ENCODE measurements at places on chromosomes 3 and 15. TPM values are rescaled to one million over a fixed set of nuclear protein-coding genes. Genes with fewer than 3 reads are reported as not detected.

GRCh38 chr3:22980346-22980745, 222.8 kb upstream of the UBE2E2 start:
- no peak overlapping the region for H3K27ac ChIP-seq
- H3K27me3 ChIP-seq: 0 out of 2 replicates have a peak, but pooled peaks cover 9% of the 10 kb centered on the region
- no peaks in the 10 kb centered on the region for H3K4me1 ChIP-seq
- no peak for DNase-seq

GRCh38 chr3:14771593-14772497, 46.9 kb upstream of the FGD5 start:
- H3K36me3 ChIP-seq: no peaks in the 10 kb centered on the region
- no peak overlapping the region for H3K4me3 ChIP-seq
- DNase-seq: no peak
- no peak overlapping the region for H3K27ac ChIP-seq

DNA sequence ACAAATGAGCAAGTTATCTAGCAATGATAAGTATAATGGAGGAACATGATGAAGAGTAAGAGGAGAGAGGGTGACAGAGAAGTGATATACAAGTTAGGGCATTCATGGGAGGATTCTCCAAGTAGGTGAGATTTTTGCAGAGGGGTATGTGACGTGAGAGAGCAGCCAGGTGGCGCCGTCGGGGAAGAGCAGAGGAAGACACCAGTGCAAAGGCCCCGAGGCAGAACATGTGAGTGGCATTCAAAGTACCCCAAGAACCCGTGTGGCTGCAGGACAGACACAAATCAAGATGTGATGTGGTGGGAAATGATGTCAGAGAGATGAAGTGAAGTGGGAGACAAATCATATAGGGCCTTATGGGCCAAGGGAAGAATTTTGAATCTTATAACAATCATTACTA, 81.8 kb upstream of the GRM7 start:
- no peaks in the 10 kb centered on the region for H3K36me3 ChIP-seq
- H3K27ac ChIP-seq: no peak overlapping the region
- H3K4me1 ChIP-seq: no peaks in the 10 kb centered on the region
- peak; percentile 3 for DNase-seq

- H3K27ac ChIP-seq: no peak overlapping the region
- no peak for DNase-seq
- no peaks in the 10 kb centered on the region for H3K27me3 ChIP-seq
Measured at GRCh38 chr3:170012683-170013400, 25.0 kb upstream of the GPR160 start.

DNA sequence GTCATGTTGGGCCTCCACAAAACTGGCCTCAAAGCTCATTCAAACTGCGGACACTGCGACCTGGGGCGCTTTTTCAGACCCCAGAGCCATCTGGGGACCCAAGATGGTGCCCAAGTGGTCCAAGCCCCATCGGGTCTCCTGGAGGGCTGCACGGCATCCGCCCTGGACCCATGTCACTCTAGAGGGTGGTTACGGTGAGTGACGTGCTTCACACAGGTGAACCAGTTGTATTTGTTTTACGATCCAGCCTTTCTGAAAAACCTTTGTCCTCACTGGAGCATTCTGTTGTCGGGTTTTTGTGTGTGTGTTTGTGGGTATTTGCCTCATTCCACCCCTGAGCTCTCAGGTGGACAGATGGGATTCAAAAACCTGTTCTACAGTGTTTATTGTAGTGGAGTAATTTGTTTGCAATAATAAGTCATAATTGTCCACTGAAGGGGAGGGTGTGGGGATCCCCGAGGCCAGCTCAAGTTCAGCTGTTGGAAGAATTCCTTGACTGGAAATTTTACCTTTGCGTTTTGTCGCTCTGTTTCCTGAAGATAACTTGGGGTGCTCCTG, 1.9 kb downstream of the SLC51A start:
- no peak overlapping the region for H3K27ac ChIP-seq
- no peaks in the 10 kb centered on the region for H3K4me1 ChIP-seq
- no peaks in the 10 kb centered on the region for H3K27me3 ChIP-seq
- no peaks in the 10 kb centered on the region for H3K36me3 ChIP-seq

- H3K4me3 ChIP-seq: no peak overlapping the region
- no peak overlapping the region for H3K27ac ChIP-seq
- H3K36me3 ChIP-seq: no peaks in the 10 kb centered on the region
- no peak for DNase-seq
- no peaks in the 10 kb centered on the region for H3K4me1 ChIP-seq
Measured at GRCh38 chr3:7728566-7729519, 772.8 kb upstream of the LMCD1 start.

- no peaks in the 10 kb centered on the region for H3K36me3 ChIP-seq
- no peak overlapping the region for H3K27ac ChIP-seq
- H3K4me3 ChIP-seq: no peak overlapping the region
Measured at GRCh38 chr3:5309171-5309570, 121.7 kb downstream of the EDEM1 start.

DNA sequence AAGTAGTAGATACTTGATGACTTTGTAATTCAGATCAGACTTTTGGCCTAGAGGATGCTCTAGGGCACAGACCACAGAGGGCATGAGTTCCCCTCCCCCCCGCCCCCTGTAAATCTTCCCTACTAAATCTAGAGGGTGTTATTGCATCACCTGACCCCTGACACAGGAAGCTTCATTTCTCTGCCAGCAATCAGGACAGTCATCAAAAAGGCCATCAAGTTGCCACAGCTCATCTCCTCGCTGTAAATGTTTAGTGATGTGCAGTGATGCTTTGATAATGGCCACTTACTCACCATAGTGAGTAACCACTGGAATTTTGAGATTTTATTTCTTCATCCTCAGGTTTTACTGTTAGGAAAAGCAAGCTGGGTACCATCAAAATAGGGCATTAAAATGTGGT, 289.2 kb upstream of the CHRM5 start:
- H3K27me3 ChIP-seq: peaks cover 82% of the 10 kb centered on the region
- H3K27ac ChIP-seq: no peak overlapping the region
- H3K36me3 ChIP-seq: no peaks in the 10 kb centered on the region

GRCh38 chr3:54305409-54306099, 183.2 kb downstream of the CACNA2D3 start:
- no peaks in the 10 kb centered on the region for H3K36me3 ChIP-seq
- no peaks in the 10 kb centered on the region for H3K4me1 ChIP-seq
- no peak for DNase-seq
- no peak overlapping the region for H3K4me3 ChIP-seq

DNA sequence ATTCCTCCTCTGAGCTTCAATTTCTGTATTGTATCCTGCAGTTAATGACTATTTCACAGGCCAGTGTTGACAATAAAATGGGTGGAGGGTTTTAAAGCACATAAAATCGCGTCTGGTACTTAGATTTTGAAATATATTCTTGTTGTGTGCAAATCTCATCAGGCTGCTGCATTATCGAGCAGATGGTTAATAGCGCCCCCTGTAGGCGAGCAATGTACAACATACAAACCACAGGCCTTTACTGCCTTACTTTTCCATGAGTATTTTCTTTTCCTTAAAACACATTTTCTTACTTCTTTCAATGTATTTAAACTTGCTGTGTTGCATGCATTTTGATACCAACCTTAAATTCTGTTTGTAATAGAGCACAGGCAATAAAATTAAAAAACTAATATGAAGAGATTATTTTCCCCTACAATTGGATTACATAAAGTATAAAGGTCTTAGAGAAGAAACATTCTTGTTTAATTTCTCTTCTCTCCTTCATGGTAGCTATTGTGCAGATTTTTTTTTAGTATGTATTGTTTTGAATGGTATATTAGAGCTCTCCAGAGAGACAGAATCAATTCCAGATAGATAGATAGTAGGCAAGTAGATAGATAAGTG, 608.4 kb downstream of the CADM2 start:
- no peak overlapping the region for H3K27ac ChIP-seq
- H3K27me3 ChIP-seq: no peaks in the 10 kb centered on the region
- DNase-seq: no peak

- no peaks in the 10 kb centered on the region for H3K27me3 ChIP-seq
- no peak for DNase-seq
- no peak overlapping the region for H3K27ac ChIP-seq
- no peaks in the 10 kb centered on the region for H3K36me3 ChIP-seq
- no peak overlapping the region for H3K4me3 ChIP-seq
Measured at GRCh38 chr15:67820992-67821783, 4.1 kb upstream of the SKOR1 start.

- 0 out of 2 replicates have a peak, but pooled peaks cover 2% of the 10 kb centered on the region for H3K36me3 ChIP-seq
- H3K4me1 ChIP-seq: peaks cover 28% of the 10 kb centered on the region
- no peak for DNase-seq
- no peaks in the 10 kb centered on the region for H3K27me3 ChIP-seq
Measured at GRCh38 chr15:66389859-66390381, 3.2 kb downstream of the MAP2K1 start.

- H3K4me1 ChIP-seq: peaks cover 4% of the 10 kb centered on the region
- peaks cover 4% of the 10 kb centered on the region for H3K27me3 ChIP-seq
- DNase-seq: no peak
- H3K4me3 ChIP-seq: no peak within 1 kb of the TSS
- no peak within 1 kb of the TSS for H3K27ac ChIP-seq
Measured at GRCh38 chr15:74173380-74174218, at the start of gene ISLR. Gene ISLR (plus strand): TSS chr15:74173710. CDS start chr15:74174859, 1,149 bp downstream.

- no peak overlapping the region for H3K4me3 ChIP-seq
- no peak overlapping the region for H3K27ac ChIP-seq
- DNase-seq: no peak
- H3K36me3 ChIP-seq: no peaks in the 10 kb centered on the region
- H3K4me1 ChIP-seq: no peaks in the 10 kb centered on the region
Measured at GRCh38 chr15:95326431-95327182, 1003.9 kb upstream of the NR2F2 start.

POPDC2 gene
- 1.6 TPM for total RNA-seq

CPNE9 gene
- 0.98 TPM for total RNA-seq

- no peaks in the 10 kb centered on the region for H3K36me3 ChIP-seq
- H3K4me3 ChIP-seq: no peak overlapping the region
- DNase-seq: no peak
- H3K27me3 ChIP-seq: no peaks in the 10 kb centered on the region
Measured at GRCh38 chr3:141094790-141095545, 43.8 kb downstream of the SPSB4 start.

DNA sequence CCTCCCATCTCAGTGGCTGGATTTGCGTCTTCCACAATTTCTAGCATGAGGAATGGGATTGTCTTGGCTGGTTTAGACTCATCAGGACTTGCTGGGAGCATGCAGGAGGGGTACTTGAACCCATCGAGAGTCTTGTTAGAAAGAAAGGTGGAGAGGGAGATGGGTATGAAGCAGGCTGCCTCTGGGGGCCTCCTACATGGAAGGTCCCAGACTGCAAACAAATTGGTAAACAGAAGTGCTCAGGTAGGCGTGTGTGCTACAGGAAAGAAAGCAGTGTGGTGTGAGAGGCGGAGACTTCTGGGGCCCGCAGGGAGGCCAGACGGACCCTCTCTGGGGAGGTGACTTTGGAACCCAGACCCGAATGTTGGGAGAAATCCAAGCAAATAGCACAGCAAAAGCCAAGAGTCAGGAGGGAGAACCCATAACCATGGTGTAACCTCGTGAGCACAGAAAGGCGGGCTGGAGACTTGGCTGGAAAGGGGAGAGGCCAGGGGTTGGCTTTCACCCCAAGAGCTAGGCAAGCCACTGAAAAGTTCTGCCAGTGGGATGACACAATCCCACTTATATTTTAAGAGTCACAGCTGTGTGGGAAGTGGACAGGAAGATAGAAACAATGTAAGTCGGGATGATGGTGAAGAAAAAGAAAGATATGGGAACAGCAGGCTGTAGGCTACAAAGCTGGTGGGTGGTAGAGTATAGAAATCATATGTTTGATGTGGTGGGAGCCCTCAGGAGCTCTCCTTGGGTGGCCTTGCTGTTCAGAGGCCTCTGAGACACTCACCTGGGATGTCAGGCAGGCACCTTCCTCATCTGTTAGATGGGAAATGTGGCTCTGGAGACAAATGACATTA, 130.1 kb upstream of the PRR20G start:
- no peak overlapping the region for H3K27ac ChIP-seq
- H3K4me3 ChIP-seq: no peak overlapping the region
- H3K4me1 ChIP-seq: no peaks in the 10 kb centered on the region

DNA sequence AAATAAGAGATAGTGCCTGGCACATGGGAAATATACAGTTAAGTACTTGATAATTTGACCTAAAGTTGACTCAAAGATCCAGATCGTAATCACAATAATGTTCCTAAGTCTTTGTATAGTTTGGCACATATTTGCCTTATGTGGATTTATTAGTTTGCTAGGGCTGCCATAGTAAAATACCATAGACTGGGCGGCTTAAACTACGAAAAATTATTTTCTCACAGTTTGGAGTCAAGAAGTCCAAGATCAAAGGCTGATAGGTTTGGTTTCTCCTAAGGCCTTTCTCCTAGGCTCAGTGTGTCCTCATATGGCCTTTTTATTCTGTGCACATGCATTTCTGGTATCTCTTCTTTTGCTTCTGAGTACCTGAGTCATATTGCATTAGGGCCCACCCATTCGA, 453.7 kb downstream of the NAALADL2 start:
- no peak overlapping the region for H3K27ac ChIP-seq
- no peaks in the 10 kb centered on the region for H3K4me1 ChIP-seq
- H3K36me3 ChIP-seq: no peaks in the 10 kb centered on the region

DNA sequence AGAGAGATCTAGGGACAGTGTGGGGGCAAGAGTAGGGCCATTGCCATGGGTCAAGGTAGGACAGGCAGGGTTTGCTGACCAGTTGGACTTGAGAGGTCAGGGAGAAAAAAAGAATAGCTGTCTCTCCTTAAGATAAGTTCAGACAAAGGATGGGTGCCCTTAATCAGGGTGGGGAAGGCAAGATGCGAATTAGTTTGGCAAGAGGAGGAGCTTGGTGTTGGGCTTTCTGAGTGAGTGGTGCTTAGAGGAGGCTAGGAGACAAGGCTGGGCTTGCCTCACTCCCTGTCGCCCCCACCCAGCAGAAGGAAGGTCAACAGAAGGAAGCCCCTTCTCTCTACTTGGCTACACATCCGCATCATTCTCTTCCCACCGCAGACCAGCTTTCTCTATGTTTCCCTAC, 53.9 kb upstream of the CTDSPL start:
- no peak overlapping the region for H3K4me3 ChIP-seq
- no peak overlapping the region for H3K27ac ChIP-seq
- no peaks in the 10 kb centered on the region for H3K36me3 ChIP-seq
- no peak for DNase-seq

STX19 gene
- total RNA-seq: not detected

RETNLB gene
- not detected for total RNA-seq

DNA sequence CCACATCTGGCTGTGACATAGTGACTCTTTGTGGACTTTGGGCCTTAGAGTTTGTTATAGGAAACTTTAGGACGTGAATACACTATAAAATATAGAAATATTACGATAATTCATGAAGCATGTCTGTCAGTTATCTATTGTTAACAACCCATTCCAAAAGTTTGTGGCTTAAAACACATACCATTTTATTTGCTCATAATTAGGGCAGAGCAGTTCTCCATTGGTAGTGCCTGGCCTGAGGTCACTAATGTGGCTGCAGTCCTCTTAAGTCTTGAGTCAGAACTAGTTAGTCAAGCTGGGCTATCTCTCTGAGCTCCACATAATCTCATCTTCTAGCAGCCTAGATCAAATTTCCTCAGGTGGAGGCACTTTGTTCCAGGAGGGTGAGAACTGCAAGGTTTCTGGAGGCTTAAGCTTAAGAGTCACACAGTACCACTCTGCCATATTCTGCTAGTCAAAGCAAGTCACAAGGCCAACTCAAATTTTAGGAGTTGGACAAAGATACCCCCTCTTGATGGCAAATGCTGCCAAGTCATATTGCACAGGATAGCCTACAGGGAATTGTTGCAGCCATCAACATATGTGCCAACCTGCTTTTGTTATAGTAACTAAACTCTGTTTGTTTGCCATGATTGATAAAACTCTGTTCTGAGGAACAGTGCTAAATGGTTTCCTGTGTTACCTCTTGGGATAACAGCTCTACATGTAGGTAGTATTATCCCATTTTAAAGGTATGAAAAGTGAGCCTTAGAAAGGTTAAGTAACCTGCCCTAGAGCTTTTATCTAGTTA, 8.7 kb downstream of the ATXN7 start:
- H3K4me1 ChIP-seq: peaks cover 13% of the 10 kb centered on the region
- no peaks in the 10 kb centered on the region for H3K36me3 ChIP-seq
- H3K4me3 ChIP-seq: no peak overlapping the region

TMCO5A gene
- total RNA-seq: not detected

DCLK3 gene
- not detected for total RNA-seq
